Endothelial cell of coronary artery (primary cell): ENCODE measurements at places on chromosomes 12 and 14. TPM values are rescaled to one million over a fixed set of nuclear protein-coding genes. Genes with fewer than 3 reads are reported as not detected.

RNASE7 gene
- total RNA-seq, result not detected in 2 replicates

KDM2B gene
- 19.4 and 22.1 TPM in 2 replicates for total RNA-seq

CDCA4 gene
- 29.9 and 38.1 TPM in 2 replicates for total RNA-seq

MRPL51 gene
- 132 and 161 TPM in 2 replicates for total RNA-seq

LBHD2 gene
- not detected in 2 replicates for total RNA-seq

RFLNA gene
- total RNA-seq, result 32.5 and 40.4 TPM in 2 replicates

APOF gene
- not detected in 2 replicates for total RNA-seq

ACOT2 gene
- total RNA-seq, result 10.6 and 11.3 TPM in 2 replicates

EPYC gene
- not detected in 2 replicates for total RNA-seq

AQP2 gene
- total RNA-seq, result not detected in 2 replicates

PLCZ1 gene
- total RNA-seq, result 0.18 TPM in 1 of 2 replicates, not detected in the other

PTPN6 gene
- total RNA-seq, result 0.09 and 0.19 TPM in 2 replicates

CLEC6A gene
- not detected in 2 replicates for total RNA-seq

HCAR2 gene
- total RNA-seq, result not detected in 2 replicates

SLC4A8 gene
- total RNA-seq, result 4.9 TPM in 2 replicates

SIX6 gene
- total RNA-seq, result not detected in 2 replicates

MANSC4 gene
- not detected in 2 replicates for total RNA-seq

HOXC12 gene
- not detected in 2 replicates for total RNA-seq

IGF1 gene
- 0.09 and 0.28 TPM in 2 replicates for total RNA-seq

ACSM4 gene
- not detected in 2 replicates for total RNA-seq

B4GALNT1 gene
- 0.18 and 0.94 TPM in 2 replicates for total RNA-seq

BMP4 gene
- 28.3 and 62.3 TPM in 2 replicates for total RNA-seq

TSHR gene
- not detected in 2 replicates for total RNA-seq

SYCP3 gene
- 0.09 and 0.19 TPM in 2 replicates for total RNA-seq

ETNK1 gene
- total RNA-seq, result 30.9 and 33.9 TPM in 2 replicates

DAAM1 gene
- total RNA-seq, result 17.8 and 25.5 TPM in 2 replicates

NPAS3 gene
- total RNA-seq, result 0.09 TPM in 2 replicates

KIF5A gene
- total RNA-seq, result under 0.01 and 0.09 TPM in 2 replicates

PTCSC3 gene
- not detected in 2 replicates for total RNA-seq

LALBA gene
- total RNA-seq, result not detected in 2 replicates

SRSF9 gene
- 233 and 273 TPM in 2 replicates for total RNA-seq
